ENCODE measurements at places on chromosomes 2 and 18.

GRCh38 chr2:119008108-119008507 is 66.1 kb downstream of the MARCO start:
- no peak for DNase-seq

- DNase-seq, result no peak
Measured at GRCh38 chr2:455913-456312, 168.0 kb upstream of the ALKAL2 start.

DNA sequence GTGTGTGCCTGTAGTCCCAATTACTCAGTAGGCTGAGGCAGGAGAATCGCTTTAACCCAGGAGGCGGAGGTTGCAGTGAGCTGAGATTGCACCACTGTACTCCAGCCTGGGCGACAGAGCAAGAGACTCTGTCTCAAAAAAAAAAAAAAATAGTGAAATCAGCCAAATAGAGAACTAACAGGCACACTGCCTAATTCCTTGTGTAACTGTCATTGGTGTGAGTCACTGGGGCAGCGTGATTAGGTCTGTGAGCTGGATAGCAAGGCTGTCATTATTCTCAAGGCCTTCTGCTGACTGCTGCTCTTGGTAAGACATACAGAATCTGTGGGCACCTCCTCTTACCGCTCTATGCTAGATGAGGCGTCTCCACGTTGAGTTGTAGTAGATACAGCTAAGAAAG is 270.3 kb downstream of the NEDD4L start:
- peak; percentile 81 for DNase-seq

DNA sequence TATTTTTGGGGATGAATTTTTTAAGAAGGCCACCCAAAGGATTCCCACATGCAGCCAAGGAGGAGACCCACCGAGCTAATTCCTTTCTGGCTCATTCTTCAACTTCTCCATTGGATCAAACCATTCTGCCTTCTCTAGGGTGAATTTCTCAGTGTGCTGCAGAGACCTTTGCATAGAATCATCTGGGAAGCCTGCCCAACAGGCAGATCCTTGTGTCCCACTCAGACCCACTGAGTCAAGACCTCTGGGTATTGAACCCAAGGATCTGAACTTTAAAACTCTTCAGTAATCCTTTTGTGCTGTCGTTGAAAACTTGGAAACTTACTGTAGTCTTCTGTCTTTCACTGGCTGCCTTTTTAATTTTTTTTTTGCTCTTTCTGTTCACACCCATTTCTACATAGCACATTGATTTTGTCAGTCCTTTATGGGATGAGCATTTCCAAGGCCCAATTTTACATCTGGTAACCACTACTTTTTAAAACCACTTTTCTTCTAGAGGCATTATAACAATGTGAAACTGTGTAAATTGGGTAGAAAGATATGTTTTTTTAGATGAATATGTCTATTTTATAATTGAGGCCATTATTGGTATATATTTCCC is 120.2 kb downstream of the TSN start:
- no peak for DNase-seq

DNA sequence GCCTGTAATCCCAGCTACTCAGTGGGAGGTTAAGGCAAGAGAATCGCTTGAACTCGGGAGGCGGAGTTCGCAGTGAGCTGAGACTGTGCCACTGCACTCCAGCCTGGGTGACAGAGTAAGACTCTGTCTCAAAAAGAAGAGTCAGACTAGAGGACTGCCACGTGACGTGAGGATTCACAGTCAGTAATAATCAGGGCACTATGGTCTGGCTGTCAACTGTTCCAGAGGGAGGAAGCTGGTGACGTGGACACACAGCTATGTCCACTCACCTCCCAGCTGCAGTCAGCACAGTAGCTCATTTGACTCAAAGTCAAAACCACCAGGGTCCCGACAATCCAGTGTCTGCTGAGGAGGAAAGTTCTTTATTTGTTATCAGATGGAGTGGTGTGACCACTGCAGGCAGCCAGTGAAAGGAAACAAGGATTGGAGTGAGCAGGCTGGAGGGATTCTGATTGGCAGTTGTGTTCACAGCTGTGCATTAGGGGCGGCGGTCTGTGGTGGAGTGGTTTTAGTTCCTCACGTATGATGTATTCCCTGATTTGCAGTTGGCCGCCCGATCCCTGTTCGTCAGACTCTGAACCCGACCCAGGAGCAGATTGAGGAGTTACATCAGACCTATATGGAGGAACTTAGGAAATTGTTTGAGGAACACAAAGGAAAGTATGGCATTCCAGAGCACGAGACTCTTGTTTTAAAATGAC is 37.9 kb downstream of the MOGAT1 start:
- peak; percentile 84 for DNase-seq

DNA sequence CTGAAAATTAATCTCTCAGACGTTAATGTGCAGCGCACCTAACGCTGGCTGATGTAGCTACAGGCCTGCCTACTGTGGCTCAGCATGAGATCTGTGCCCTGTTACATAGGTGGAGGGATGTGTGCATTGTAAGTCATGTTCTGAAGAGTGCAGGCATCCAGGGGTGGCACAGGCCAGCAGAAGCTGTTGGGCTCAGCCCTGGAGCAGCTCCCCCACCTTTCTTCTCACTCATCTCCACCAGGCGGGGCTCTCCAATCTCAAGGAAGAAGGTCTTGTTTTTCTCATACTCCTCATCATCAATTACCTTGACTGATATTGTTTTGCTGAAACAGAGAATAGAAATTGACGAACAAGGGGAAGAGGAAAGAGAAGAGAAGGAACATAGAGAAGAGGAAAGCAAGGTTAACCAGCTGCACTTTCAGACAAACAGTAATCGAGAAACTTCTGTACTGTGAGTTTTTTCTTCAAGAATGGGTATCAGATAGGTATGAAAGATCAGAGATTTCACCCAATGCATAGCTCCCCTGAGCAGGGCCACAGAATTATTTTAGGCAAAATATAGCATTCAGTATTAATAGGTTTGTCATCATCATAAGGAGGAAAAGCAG is 273.6 kb downstream of the SLC8A1 start:
- no peak for DNase-seq

GRCh38 chr18:9446839-9447238 is 28.5 kb upstream of the RALBP1 start:
- DNase-seq, result no peak

- no peak for DNase-seq
Measured at GRCh38 chr18:62280058-62280457, 45.1 kb upstream of the TNFRSF11A start.
